Hematopoietic multipotent progenitor cell treated with erythropoietin and hydrocortisone succinate and interleukin-3 and kit ligand, for 8 days (in vitro differentiated cells): ENCODE measurements at places on chromosomes 13 and 19.
A peak's percentile ranks its signal among the peaks of the same experiment; 100 is the strongest.

DNA sequence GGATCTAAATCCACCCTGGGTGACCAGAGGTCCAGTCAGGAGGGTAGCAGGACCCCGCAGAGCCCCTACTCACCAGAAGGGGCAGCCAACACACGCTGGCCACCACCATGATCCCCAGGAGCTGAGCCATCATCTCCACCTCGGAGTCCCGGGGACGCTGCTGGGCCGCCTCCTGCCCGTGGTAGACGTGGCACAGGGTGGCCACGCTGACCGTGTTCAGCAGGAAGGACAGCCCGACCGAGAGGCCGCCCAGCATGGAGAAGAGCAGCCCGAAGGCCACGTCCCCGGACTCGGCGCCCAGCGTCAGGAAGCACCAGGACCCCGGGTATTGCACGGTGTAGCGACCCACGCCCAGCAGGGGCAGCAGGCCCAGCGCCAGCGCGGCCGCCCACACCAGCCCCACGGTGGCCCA lies 6.9 kb downstream of the TBXA2R start:
- no peak for DNase-seq

- no peak for DNase-seq
Observed at GRCh38 chr13:44425815-44426078, 52.1 kb downstream of the SERP2 start.

DNA sequence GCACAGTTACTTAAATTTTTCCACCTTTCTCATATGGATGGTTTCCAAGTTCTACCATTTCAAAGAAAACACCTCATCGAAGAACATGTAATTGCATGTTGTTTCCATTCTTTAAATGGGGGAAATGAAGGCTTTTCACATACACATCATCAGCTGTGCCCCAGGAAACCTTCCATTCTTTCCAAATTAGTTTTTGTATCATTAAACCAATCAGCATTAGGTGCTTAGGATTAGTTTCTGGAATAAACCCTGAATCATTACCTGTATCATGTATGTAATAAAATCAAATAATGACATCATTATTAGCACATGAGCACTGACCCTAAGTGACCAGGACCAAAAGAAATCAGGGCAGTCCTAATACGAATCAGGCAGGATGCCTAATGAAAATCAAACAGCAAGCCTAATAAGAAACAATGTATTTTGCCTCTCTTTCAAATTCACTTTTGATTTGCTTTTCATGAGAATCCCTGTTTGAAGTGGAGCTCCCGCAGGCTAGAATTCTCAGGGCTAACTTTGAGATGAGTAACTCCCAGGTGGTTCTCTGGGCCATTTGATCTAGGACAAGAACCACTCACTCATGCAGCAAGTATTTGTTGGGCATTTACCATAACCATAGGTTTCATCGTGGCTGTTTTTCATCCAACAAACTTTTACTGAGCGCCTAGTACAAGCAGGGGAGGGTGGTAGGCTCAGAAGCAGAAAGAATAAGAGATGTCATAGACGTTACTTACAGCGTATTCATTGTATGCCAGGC lies 89.2 kb downstream of the MZT1 start:
- no peak for DNase-seq

DNA sequence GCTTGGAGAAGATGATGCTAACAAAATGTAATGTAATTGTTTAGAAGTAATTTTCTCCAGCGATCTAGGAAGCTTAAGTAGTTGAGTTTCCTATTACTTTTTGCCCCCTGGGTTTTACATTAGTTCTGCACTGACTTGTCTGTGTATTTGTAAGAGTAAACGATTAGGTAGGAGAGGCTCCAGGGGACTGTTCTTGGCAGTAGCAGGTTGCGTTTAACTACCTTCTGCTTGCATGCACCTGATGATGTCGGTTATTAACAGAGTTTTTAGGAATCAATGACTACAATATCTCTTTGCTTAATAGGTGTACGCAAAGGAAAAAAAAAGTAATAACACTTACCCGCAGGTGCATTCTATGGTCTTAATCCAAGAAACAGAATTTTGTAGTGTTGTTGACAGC lies 18.3 kb upstream of the UGGT2 start:
- no peak for DNase-seq

DNA sequence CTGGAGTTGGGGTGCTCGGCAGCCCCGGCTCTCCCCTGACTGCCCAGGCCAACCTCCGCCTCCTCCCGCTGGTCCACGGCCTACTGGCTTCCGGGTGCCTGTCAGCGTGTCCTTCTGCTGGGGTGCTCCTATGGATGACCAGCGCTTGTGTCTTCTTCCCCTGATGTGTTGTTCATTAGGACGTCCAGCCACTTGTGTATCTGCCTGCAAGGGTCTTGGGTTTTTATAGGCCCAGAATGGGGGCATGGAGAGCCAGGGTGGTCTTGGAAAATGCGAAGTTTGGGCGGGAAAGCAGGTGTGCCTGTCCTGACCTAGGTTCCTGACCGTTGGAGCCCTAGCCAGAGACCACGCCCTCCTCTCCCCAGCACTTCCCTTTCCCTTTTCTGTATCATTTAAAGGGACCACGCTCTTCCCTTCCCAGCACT lies 139.8 kb downstream of the SLITRK5 start:
- DNase-seq = no peak

DNA sequence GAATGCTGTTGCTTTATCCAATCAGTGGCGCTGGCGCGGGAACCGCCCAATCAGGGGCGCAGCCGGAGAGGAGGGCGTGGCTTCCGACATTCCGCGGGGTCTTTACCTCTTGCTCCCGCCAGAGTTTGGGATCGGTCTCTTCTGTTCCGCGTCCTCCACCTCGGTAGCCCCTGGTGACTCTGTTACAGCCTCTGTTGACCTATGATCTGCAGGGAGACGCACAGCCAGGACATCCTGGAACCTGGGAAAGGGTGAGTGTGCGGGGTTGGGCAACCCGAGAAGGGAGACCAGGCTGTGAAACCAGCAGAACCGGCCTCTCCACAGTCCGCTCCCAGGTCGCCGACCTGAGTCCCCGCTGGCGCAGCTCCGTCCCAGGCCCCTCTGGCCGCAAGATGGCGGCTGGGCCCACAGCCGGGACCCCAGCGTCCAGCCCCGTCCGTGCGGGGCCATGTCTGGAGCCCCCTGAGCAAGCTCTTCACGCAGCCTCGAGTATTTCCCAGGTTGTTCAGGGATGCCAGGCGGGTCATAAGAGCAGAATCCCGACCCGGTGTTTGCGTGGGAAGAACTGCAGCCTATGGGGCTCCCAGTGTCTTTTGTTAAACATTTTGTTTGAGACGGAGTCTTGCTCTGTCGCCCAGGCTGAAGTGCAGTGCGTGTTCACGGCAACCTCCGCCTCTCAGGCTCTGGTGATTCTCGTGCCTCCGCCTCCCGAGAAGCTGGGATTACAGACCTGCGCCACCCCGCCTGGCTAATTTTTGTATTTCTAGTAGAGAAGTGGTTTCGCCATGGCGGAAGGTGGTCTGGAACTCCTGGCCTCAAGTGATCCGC lies 4.4 kb upstream of the ZNF681 start:
- DNase-seq = peak; percentile 68

- DNase-seq = no peak
Observed at GRCh38 chr19:7304200-7304599, 10.0 kb upstream of the INSR start.

GRCh38 chr19:342801-343421 lies 1.7 kb downstream of the MIER2 start:
- DNase-seq = peak; percentile 71

DNA sequence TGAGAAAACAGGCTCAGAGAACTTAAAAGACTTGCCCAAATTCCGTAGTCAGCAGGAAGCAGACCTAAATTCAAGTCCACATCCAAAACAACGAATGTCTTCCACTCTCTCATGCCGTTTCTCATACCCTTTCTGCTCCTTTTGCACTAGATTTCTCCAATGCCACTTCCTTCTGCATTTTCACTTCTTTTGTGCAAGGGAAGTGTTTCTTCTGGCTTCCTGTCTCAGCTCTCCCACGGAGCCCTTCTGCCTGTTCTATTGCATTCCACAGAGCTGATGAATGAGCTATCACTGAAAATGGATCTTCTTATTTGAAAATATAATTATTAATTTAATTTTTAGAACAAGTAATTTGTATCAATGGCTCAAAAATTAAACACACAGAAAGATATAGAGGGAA lies 56.1 kb upstream of the STK24 start:
- DNase-seq = no peak

DNA sequence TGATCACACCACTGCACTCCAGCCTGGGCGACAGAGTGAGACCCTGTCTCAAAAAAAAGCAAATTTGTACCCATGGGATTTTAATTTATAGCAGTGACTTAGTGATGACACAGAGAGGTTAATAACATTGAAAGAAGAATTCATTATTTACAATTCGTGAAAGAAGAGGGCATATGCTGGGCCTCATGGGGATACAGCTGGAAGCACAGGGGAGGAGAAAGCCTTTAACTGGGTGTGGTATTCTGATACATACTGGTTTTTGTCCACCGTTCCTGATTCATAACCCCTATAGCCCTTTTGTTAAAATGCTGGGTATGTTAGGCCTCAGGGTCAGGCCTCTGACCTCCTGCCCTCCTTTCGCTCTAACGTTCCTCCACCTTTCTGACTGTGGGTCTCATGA lies 10.9 kb downstream of the ZNF264 start:
- no peak for DNase-seq

- no peak for DNase-seq
Observed at GRCh38 chr19:15448778-15449619, 757 bp downstream of the WIZ start.

- DNase-seq = peak; percentile 74
Observed at GRCh38 chr19:13033244-13033643, 38.0 kb downstream of the NFIX start.
